ENCODE measurements at places on chromosomes 5 and 9. TPM values are rescaled to one million over a fixed set of nuclear protein-coding genes. Genes with fewer than 3 reads are reported as not detected.

- no peak overlapping the region for H3K4me3 ChIP-seq
- H3K4me1 ChIP-seq: peaks cover 8% of the 10 kb centered on the region
- H3K27me3 ChIP-seq: no peaks in the 10 kb centered on the region
- H3K27ac ChIP-seq: no peak overlapping the region
- peaks cover 36% of the 10 kb centered on the region for H3K36me3 ChIP-seq
Observed at GRCh38 chr9:81602887-81603680, 86.3 kb downstream of the TLE1 start.

DNA sequence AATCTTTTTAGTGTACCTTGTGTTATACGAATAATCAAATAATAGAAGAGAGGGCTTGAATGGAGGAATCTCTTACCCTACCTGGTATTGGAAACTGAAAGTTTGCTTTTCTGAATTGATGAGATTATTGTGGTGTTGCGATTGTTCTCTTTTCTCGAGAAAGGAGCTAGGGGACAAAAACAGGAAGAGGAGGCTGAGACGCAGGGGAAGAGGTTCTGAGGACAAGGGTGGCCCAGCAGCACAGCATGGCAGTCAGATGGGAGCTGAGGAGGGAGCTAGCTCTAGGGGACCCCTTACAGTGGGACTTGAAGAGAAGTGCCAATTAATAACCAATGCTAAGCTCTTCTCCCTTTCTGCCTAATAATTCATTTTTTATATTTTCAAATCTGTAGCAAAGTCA lies 183.3 kb upstream of the DMAC1 start:
- no peak for DNase-seq
- no peak overlapping the region for H3K4me3 ChIP-seq
- H3K4me1 ChIP-seq: no peaks in the 10 kb centered on the region
- no peak overlapping the region for H3K27ac ChIP-seq
- no peaks in the 10 kb centered on the region for H3K27me3 ChIP-seq

DNA sequence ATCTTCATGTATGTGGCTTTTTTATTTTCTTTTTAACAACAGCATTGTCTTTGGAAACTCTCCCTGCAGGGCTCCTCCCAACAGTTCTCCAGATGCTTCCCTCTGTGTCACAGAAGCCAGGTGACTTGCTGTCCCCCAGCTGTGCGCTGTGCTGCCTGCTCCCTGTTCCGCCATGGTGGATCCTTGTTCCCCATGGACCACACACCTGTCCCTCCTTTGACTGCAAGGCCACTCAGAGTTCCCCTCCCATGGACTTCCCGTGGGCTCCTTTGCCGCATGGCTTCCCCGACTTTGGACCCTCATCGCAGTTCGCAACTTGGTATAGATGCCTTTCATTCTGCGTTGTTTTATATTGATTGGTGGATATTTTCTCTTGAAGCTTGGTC lies 18.6 kb downstream of the ANKRD33B start:
- no peaks in the 10 kb centered on the region for H3K36me3 ChIP-seq
- no peak overlapping the region for H3K27ac ChIP-seq
- H3K4me3 ChIP-seq: no peak overlapping the region
- peaks cover 24% of the 10 kb centered on the region for H3K4me1 ChIP-seq

- H3K27ac ChIP-seq: no peak overlapping the region
- no peaks in the 10 kb centered on the region for H3K4me1 ChIP-seq
- no peaks in the 10 kb centered on the region for H3K36me3 ChIP-seq
Observed at GRCh38 chr9:20662156-20662555, 21.9 kb upstream of the FOCAD start.

- no peak overlapping the region for H3K4me3 ChIP-seq
- no peaks in the 10 kb centered on the region for H3K27me3 ChIP-seq
- no peak for DNase-seq
- H3K36me3 ChIP-seq: no peaks in the 10 kb centered on the region
- H3K4me1 ChIP-seq: peaks cover 1% of the 10 kb centered on the region
Observed at GRCh38 chr5:9445826-9446388, 100.0 kb downstream of the SEMA5A start.

DNA sequence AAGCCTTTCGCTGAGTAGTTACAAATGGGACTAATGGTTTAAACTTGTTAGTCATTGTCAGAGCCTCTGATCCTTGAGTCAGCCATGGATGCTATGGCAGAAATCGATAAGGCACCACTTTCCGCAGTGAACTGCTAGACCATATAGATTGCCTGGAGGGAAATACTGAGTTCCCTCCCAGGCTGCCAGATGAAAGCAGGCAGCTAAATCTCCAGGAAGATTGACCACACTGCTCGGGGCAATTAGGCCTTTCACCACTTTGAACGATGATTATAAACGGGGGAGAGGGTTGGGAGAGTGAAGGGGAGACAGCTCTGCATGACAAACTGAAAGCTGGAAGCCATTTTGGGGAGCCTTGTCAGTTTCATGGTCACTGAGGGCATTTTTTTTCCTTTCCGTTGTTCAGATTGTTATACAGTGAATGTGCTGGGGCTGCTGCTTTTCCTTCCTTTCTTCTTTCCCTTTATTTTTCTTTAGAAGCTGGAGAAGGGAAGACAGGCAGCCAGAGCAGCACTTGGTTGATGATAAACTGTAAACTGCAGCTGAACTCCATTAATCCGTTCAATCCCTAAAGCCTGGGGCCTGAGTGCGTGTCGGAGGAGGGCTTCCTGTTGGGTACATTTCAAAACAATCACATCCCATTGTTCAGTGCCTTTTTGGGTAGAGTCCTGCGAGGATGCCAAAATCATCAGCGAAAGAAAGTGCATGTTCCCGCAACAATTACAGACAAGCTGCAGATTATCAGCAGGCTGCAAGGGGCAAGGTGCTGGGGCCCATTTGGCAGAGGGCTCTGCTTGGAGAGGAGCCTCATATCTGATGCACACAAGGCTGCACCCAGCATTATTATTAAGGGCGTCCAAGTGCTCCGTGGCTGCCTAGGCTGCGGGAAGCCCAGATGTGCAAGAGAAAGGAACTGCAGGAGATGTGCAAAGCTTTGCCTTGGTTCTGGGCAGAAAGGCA lies 308.4 kb downstream of the PSAT1 start:
- no peak for DNase-seq
- H3K4me3 ChIP-seq: no peak overlapping the region
- H3K27me3 ChIP-seq: peaks cover 32% of the 10 kb centered on the region
- no peak overlapping the region for H3K27ac ChIP-seq
- H3K4me1 ChIP-seq: no peaks in the 10 kb centered on the region

DNA sequence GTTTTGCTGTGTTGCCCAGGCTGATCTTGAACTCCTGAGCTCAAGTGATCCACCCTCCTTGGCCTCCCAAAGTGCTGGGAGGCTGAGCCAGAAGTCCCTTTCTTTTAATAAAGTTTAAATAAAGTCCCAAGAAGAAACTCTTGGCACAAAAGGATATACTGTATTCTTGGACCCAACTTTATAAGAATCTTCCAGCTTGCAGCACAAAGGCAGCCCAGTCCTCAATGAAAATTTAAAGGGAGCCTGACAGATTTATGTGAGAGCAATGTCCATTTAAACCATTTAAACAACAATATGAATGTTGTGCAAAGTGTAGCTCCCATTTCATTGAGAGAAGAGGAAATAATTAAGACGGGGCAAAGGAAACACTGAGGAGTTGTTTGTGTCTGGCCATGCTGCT lies 217.0 kb downstream of the DOCK8 start:
- H3K27ac ChIP-seq: no peak overlapping the region
- DNase-seq: no peak
- H3K27me3 ChIP-seq: no peaks in the 10 kb centered on the region
- H3K4me3 ChIP-seq: no peak overlapping the region

- no peak for DNase-seq
- H3K4me3 ChIP-seq: no peak overlapping the region
- H3K36me3 ChIP-seq: no peaks in the 10 kb centered on the region
- no peaks in the 10 kb centered on the region for H3K4me1 ChIP-seq
Observed at GRCh38 chr5:94192658-94193391, 425.6 kb downstream of the KIAA0825 start.

DNA sequence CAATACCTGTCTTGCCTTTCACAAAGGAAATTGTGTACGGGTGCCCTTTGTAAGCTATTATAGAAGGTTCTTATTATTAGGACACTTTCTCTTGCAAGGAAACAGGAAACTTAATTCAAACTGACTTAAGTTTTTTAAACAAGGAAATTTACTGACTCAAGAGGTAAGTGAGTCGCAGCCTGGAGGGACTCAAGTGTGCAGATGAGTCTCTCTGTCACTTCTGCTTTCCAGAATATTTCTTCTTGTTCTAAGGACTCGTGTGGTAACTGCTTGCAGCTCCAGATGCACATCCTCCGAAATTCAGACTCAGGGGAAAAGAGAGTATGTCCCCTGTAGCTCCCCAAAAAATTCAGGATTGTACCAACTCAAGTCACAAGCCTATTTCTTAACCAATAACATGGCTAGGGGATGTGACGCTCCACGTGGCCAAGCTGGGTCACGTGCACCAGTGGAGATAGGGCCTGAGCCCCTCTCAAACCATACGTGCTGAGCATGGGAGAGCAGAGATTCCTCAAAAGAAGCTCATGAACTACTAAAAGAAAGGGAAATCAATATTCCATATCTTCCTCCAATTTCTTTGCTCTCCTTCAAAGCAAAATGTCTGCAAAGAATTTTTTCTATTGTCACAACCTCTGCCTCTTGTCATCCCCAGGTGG lies 49.2 kb upstream of the ERCC6L2 start:
- H3K27me3 ChIP-seq: no peaks in the 10 kb centered on the region
- H3K4me3 ChIP-seq: no peak overlapping the region
- peaks cover 22% of the 10 kb centered on the region for H3K4me1 ChIP-seq
- H3K36me3 ChIP-seq: no peaks in the 10 kb centered on the region
- no peak for DNase-seq
- H3K27ac ChIP-seq: no peak overlapping the region

OR1Q1 gene
- total RNA-seq: not detected

PPP6C gene
- 34.6 TPM for total RNA-seq

FAM169A gene
- total RNA-seq: 3.9 TPM

ADAMTS2 gene
- total RNA-seq: not detected

NTRK2 gene
- not detected for total RNA-seq

PRXL2C gene
- 7.6 TPM for total RNA-seq

SLC45A2 gene
- 0.33 TPM for total RNA-seq

APC gene
- 22.9 TPM for total RNA-seq

Measured in PC-9 (cell line).